Stimulated activated CD4-positive, alpha-beta T cell treated with anti-CD3 and anti-CD28 coated beads, Interleukin-2, amount 100 ng/mL, for 48 hours (primary cell): ENCODE measurements at places on chromosomes 6 and 20.

- no peak for DNase-seq
Observed at GRCh38 chr6:43310134-43310533, 1.5 kb upstream of the CRIP3 start.

DNA sequence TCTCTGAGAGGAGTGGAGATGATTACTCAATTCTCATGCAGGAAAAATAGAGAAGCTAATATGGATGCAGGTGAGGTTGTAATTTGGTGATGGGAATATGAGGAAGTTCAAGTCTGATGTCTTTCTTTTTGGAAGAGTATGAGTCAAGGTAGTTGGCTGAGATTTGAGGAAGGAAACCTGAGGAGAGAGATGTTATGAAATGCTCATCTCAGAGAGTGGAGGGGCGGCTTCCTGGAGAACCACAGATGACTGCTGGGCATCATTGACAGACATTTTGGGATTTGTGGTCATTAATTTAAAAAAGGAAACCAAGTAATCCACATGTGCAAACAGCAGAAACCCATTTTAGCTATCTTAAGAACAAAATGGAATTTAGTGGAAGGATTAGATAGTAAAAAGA lies 72.5 kb upstream of the UST start:
- DNase-seq = no peak

DNA sequence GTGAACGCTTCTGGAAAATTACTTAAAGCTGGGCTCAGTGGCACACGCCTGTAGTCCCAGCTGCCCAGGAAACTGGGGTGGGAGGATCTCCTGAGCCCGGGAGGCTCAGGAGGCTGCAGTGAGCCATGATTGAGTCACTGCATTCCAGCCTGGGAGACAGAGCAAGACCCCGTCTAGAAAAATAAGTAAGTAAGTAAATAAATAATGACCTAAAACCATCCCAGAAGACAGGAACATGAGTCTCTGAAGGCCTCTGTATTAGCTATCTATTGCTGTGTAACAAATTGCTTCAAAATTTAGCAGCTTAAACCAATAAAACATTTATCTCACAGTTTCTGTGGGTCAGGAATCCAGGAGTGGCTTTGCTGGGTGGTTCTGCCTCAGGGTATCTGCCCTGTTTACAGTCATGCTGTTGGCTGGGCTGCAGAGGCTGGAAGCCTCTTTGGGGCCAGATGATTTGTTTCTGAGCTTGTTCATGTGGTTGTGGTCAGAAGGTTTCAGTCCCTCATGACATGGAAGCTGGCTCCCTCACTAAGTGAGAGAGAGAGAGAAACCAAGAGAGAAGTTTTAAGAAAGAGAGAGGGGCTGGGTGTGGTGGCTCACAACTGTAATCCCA lies 48.4 kb upstream of the NCOA3 start:
- DNase-seq = peak; percentile 42

DNA sequence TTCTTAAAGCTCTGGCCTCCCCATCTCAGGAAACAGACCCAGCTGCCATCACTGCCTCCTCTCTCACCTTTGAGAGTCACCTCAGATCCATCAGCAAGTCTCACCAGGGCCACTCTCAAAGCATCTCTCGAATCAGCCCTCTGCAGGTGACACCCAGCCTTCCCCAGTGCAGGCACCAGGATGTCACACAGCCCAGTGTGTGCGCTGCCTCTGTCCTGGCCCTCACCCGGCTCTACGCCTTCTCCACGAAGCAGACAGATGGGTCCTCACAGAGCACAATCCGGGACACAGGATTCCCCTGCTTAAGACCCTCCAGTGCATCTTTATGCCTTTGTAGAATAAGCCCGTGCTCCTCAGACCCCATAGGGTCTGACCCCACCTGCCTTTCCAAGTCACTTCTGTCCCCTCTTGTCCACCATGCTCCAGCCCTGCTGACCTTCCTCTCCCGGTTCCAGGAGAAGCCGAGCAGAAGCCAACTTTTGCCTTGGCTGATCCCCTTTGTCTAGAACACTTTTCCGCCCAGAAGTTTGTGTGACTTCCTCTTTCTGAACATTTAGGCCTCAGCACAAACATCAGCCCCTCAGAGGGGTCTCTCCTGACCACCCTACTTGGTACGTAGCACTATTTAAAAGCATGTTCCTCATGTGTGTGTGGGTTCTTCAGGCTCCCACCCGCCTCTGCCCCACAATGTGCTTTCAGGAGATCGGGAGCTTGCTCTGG lies 60.2 kb downstream of the PSMG4 start:
- no peak for DNase-seq

DNA sequence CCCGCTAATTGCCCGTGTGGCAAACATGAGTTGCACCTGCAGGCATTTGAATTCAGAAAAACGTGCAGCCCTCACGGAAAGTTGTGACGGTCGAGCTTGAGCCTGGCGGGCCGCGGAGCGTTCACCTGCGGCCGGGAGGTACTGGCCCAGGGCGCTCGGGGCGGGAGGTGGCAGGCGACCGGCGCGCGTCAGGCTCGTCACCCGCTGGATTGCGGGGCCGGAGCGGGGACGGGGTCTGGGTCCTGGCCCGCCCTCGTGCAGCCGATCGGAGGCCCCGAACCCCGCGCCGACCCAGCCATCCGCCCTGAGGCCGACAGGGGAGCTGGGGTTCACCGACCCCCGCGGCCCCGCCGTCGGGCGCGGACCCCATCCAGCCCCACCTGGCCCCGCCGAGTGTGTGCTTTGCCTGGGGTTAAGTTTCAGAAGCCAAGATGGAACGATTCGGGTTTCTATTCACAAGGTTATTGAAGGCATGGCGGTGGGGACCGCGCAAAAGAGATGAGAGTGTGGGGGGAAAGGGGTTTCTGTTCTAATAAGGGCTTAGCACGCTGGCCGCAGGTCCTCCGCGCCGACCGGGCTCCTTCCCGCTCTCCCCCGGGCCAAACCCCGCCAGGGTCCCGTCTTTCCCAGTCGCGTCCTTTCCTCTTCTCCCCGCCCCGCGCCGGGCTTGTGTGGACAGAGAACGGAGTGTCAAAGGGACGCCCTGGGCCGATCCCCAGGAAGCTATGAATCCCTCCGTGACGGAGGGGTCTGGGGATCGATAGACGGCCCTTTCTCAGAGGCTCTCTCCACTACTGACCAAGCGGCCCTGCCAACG lies 1.6 kb upstream of the HEY2 start:
- peak; percentile 7 for DNase-seq

DNA sequence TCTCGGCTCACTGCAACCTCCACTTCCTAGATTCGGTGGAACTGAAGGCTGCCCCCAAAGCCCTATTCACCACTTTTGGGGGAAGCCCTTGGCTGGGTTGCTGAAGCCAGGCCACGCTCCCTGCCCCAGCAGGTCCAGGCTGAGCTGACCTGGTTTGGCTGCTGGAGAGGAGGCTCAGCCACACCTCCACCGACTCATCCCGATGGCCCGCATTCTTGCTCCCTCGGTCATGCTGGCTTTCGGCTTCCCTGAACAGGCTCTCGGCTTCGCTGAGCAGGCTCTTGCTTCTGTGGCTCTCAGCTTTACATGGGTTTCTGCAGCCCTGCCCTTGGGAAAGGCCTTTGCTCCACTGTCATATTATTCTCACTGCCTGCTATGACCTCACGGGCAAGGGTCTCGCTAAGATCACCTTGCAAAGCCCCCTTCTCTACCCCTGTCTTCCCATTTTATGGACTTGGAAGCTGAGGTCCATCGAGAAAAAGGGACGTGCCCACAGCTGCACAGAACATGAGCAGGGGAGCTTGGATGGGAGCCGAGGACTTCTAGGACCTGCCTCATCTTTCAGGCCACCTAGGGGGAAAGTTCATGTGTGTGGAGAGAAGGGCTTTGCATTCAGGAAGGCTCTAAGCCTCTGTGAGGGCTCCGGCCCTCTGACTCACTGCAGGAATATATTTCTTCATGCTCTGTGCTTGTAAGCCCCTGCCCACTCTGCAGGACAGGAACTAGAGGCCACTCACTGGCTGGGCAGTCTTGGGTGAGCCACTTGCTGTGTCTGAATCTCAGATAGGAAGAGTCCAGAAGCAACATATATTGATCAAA lies 15.6 kb downstream of the ARHGAP40 start:
- no peak for DNase-seq

GRCh38 chr20:62551407-62552323 lies 75.9 kb upstream of the GATA5 start:
- DNase-seq = no peak

- no peak for DNase-seq
Observed at GRCh38 chr6:130831607-130832006, 4.4 kb downstream of the SMLR1 start.

- no peak for DNase-seq
Observed at GRCh38 chr6:43807228-43808061, 37.4 kb downstream of the VEGFA start.

GRCh38 chr6:137299681-137300080 lies 80.5 kb upstream of the IFNGR1 start:
- no peak for DNase-seq
